ENCODE measurements at places on chromosomes 2 and 18. TPM values are rescaled to one million over a fixed set of nuclear protein-coding genes. Genes with fewer than 3 reads are reported as not detected.

The PSMA8 gene
- total RNA-seq, result not detected

The ALPI gene
- not detected for total RNA-seq

The CBLN2 gene
- total RNA-seq, result not detected

The HOXD12 gene
- total RNA-seq, result not detected

The SCYGR5 gene
- not detected for total RNA-seq

The NTSR2 gene
- not detected for total RNA-seq

The CDKL4 gene
- 0.44 TPM for total RNA-seq

The LTBP1 gene
- total RNA-seq, result 80.1 TPM

The GAREM2 gene
- total RNA-seq, result 4.3 TPM

The ADRA2B gene
- 1.1 TPM for total RNA-seq

The SLC14A1 gene
- 136 TPM for total RNA-seq

The EGR4 gene
- not detected for total RNA-seq

The RAX gene
- not detected for total RNA-seq

The CXCR1 gene
- not detected for total RNA-seq

The ADGRF3 gene
- 0.89 TPM for total RNA-seq

The RAB17 gene
- 24.2 TPM for total RNA-seq

The DAPL1 gene
- total RNA-seq, result 13.0 TPM

The TDRD15 gene
- 0.10 TPM for total RNA-seq

The ANKRD30B gene
- not detected for total RNA-seq

The TANC1 gene
- 62.9 TPM for total RNA-seq

The CERKL gene
- total RNA-seq, result 0.29 TPM

The IL36RN gene
- total RNA-seq, result not detected

The DIS3L2 gene
- 77.2 TPM for total RNA-seq

The ALKAL2 gene
- 1.9 TPM for total RNA-seq

The ERMN gene
- total RNA-seq, result 0.70 TPM

The TYW5 gene
- total RNA-seq, result 11.1 TPM

The RGPD8 gene
- 20.1 TPM for total RNA-seq

The CAVIN2 gene
- 52.4 TPM for total RNA-seq

The MIB1 gene
- 45.3 TPM for total RNA-seq

The ABCG8 gene
- total RNA-seq, result not detected

The ADD2 gene
- total RNA-seq, result 2.1 TPM

The AMER3 gene
- total RNA-seq, result not detected

The RAB10 gene
- 180 TPM for total RNA-seq

The HOXD13 gene
- not detected for total RNA-seq

The OR6B2 gene
- total RNA-seq, result not detected

The SERPINB12 gene
- not detected for total RNA-seq

The ZNF513 gene
- total RNA-seq, result 39.3 TPM

The IL18RAP gene
- total RNA-seq, result 2.6 TPM

The CAPG gene
- total RNA-seq, result 298 TPM

The ARHGAP28 gene
- total RNA-seq, result 16.0 TPM

The DSC2 gene
- total RNA-seq, result 5.1 TPM

The MBOAT2 gene
- total RNA-seq, result 40.7 TPM

The PAIP2B gene
- total RNA-seq, result 11.6 TPM
